ENCODE measurements at places on chromosomes 1 and 21. TPM values are rescaled to one million over a fixed set of nuclear protein-coding genes. Genes with fewer than 3 reads are reported as not detected.

The CTBS gene
- total RNA-seq, result 16.8 TPM

GRCh38 chr21:44478124-44478800 is 23.0 kb downstream of the LRRC3 start:
- no peak for DNase-seq

- no peak for DNase-seq
Observed at GRCh38 chr1:41394959-41395956, 34.0 kb downstream of the FOXO6 start.

DNA sequence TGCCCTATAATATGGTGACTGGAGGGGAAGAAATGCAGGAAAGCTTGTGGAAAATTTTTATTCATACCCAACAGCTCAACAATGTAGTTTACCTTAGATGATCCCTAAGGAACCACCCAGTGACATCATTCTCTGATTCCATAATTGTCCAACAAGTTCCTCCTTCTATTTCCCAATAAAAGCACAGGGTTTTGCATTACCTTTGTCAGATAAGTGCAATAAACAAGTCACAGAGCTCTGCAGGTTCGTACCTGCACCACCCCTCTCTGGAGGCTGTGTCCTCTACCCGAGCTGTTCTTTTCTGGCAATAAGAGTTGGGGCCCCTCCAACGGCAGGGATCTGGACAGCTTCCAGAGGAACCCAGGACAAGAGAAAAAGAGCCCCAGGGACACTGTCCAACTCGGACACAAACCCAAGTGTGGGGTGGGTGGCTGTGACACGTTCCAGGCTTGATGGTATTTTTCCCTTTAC is 38.8 kb downstream of the RCAN1 start:
- no peak for DNase-seq

The OR14K1 gene
- not detected for total RNA-seq

The NHLH1 gene
- 0.42 TPM for total RNA-seq

The IFT25 gene
- 17.2 TPM for total RNA-seq

DNA sequence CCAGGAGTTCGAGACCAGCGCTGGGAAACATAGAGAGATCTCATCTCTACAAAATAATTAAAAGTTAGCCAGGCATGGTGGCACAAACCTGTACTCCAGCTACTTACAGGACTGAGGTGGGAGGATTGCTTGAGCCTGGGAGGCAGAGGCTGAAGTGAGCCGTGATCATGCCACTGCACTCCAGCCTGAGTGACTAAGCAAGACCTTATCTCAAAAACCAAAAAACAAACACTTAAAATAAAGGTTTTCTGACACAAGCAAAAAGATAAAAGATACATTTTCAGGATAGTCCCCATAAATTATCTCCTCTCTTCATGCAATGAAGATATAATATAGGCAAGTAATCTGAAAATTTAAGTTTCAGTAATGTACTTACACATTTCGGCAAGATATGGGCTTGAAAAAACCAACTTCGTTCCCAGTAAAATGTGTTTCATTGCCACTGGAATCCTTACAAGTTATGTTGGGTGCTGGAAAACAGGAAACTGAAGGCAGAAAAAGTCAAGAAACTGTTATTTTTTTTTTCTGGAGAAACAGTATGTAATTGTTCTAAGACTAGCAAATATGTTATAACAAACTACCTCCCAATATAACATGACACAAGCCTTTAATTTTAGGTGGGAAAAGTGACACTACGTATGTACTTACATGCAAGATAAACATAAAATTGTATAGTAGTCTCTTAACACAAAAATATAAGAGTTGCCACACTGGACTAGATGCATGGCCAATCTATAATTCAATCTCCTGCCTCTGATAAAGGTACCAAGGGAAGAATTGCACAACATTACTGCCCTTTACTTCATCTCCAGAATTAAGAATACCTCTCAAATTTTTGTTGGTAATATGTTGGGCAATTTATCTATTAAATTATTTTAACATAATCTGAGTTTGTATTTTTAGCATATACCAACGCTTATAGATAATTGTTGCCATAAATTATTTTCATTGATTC is 15.7 kb downstream of the TM2D1 start:
- no peak for DNase-seq

- peak; percentile 53 for DNase-seq
Observed at GRCh38 chr1:42933060-42933586, 25.5 kb downstream of the SLC2A1 start.

The MRPL20 gene
- total RNA-seq, result 122 TPM

The ATP1A4 gene
- 0.39 TPM for total RNA-seq

The ACTL8 gene
- total RNA-seq, result not detected

The IGSF5 gene
- not detected for total RNA-seq

- no peak for DNase-seq
Observed at GRCh38 chr21:39152271-39152670, 31.0 kb downstream of the PSMG1 start.

DNA sequence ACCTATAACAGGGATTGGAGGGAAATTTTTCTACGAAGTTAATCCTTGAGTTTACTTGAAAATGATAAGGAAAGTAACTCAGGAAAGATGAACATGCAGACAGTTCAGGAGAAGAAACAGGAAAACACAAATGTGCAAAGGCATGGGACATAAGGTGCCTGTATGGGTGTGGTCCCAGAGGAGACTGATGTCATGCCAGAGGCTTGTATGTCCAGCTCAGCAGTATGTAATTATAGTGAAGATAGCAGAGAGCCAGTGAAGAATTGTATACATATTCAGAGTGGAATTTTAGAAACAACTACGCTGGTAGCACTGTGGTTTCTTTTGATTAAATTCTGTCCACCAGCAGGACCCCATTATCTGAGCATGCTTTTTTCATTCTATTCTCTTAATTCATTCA is 179.5 kb downstream of the LRRC7 start:
- DNase-seq, result no peak

The TSPAN1 gene
- 1.2 TPM for total RNA-seq

Measured in mesenteric fat pad (tissue), 1 donor.